NCI-H345 (cell line): ENCODE measurements at places on chromosomes 12 and 14.
A peak's percentile ranks its signal among the peaks of the same experiment; 100 is the strongest.

DNA sequence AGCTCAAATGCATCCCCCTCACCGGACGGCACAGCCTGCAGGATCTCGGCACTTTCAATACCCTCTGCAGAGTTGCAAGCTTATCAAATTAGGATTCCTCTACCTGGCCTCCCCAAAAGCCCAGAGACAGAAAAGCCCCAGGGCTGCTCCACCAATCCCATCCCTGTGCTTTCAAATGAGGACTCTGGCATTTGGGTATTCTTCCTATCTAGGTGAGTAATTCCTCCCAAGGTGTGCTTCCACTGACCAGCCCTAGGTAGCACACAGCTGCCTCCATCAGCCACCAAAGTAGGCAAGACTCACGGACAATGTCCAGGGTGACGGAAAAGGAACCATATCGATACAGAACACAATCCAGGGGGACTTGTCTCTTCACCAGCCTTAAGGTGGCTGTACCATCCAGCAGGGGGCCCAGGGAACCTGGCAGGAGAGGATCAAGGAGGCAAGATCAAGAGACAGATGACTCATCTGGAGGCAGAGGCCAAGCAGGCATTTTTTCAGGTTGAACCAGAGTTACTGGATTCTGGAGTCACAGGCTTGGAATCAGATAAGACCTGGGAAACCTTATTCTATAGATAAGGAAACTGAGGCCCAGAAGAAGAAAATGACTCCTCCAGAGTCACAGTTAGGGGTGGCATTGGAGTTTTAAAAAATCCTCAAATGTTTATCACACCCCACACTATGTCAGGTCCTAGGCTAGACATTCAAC, 9.9 kb downstream of the PMEL start:
- no peak for DNase-seq

DNA sequence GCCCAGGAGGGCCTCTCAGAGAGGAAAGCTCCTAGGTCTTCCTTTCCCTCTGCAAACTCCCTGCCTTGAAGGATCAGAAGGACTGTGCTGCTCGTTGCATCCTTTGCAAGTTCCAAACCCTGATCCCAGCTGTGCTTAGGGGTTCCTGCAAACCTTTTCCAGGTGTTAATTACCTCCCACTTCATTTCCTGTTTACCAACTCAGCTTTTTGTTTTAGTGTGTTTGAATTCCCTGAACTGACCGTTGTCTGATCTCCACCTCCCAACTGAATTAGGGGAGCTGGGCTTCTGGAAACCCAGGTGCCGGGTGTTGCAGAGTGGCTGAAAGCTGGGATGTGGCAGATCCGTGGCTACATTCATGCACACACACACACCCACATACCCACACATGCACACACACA, 20.6 kb upstream of the BDKRB1 start:
- no peak for DNase-seq

- no peak for DNase-seq
These were observed 2.6 kb upstream of the PHC1 start for GRCh38 chr12:8911606-8912268.

GRCh38 chr12:49019443-49020324, 1.1 kb upstream of the PRKAG1 start:
- DNase-seq = no peak

- no peak for DNase-seq
These were observed 13.9 kb downstream of the MFAP5 start for GRCh38 chr12:8648576-8649205.

DNA sequence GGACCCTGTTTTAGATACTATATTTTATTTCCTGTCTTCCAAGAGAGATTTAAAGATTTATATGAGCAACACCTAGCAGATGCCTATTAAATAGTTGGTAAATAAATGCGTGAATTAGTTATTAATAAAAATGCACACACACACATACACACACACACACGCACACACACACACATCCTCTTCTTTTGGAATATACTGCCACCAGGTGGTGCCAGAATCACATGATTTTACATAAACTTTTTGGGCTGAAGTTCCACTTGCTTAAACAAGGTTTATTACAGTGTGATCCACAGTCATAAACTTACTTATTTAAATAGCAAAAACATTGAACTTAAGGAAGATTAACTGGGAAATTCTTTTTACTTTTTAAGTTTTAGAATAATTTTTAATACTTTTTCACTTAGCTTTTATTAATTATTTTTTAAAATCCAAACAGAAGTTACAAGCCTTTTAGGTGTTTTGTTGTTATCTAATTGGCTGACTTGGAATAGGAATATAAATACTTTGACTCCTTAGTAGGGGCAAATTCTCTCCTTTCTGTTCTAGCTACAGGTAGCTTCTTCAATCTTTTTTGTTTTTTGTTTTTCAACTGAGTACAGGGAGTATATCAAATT, 17.5 kb downstream of the RAD51B start:
- peak; percentile 47 for DNase-seq

- DNase-seq = no peak
These were observed 194.2 kb downstream of the SYT10 start for GRCh38 chr12:33245434-33245833.

GRCh38 chr12:19916196-19916753, 452.1 kb upstream of the PDE3A start:
- DNase-seq = peak; percentile 66
